ENCODE measurements at places on chromosomes 16 and 17.

DNA sequence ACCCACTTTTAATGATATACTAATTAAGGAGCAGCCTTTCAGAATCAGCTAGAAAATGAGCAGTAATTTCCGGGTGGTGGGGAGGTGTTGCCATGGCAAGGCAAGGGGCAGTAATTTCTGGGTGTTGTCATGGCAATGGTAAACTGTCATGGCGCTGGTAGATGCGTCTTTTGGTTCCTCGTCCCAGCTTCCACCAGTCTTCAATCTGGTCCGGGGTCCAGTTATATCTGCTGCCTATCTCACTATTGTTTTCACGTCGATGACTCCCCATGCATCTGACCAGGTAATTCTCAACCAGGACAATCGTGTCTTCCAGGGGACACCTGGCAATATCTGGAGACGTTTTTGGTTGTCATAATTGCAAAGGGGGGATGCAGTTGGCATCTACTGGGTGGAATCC lies 34.9 kb downstream of the TMEM114 start:
- no peak for DNase-seq

DNA sequence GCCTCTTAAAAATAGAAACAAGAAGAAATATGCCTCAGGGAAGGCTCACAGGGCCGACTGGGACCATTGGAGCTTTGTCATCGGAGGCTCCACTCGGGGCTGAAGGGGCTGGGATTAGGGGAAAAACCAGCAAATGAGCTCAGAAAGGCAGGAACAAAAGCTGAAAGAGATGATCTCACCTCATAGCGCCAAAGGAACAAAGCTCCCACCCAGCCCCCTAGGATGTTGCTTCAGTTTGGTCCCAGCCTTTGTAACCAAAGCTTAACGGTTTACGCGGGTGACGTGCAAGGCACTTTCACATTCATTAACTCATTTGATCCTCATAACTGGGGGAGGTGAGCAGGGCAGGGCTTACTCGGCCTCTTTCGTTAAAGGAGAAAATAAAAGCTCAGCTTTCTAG lies 168.5 kb upstream of the DYNLRB2 start:
- DNase-seq: no peak

- DNase-seq: no peak
Measured at GRCh38 chr16:75351183-75351582, 82.1 kb downstream of the CFDP1 start.

DNA sequence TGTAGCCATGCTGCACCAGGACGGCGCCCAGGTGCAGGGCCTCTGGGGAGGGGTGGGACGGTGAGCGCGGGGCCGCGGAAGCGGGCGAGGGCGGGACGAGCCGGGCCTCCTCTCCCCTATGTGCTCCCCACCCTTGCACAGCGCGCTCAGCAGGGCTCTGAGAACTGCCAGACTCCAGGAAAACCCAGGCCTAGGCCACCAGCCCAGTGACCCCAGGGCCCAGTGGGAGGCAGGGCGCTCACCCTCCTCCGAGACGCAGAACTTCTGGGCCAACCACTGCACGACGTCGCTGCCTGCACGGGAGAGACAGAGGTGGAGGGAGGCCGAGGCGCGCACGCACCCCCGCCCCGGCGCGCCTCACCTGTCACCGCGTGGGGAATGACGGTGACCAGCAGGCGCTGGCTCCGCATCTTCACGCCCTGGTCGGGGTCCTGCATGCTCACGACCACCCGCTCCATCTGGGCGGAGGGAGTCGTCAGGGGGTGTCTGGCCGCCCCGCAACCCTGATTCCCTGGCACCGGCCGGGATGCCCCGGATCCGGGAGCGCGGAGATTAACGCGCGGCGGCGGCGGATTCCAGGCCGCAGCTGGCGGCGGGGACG lies 603 bp downstream of the RGS11 start:
- no peak for DNase-seq

DNA sequence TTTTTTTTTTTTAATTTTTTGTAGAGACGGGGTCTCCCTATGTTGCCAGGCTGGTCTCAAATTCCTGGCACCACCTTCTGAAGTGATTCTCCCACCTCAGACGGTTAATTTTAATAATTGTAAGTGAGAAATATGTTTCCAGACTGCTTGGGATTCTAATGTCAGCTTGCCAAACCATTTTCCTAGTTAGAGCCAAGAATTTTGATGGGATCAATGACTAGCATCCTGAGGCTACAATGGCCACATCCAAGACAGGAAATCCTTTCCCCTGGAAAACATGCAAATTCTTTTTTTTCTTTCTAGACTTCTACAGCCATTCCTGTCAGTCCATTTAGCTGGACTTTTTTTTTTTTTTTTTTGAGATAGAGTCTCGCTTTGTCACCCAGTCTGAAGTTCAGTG lies 32.6 kb downstream of the IGF2BP1 start:
- no peak for DNase-seq

DNA sequence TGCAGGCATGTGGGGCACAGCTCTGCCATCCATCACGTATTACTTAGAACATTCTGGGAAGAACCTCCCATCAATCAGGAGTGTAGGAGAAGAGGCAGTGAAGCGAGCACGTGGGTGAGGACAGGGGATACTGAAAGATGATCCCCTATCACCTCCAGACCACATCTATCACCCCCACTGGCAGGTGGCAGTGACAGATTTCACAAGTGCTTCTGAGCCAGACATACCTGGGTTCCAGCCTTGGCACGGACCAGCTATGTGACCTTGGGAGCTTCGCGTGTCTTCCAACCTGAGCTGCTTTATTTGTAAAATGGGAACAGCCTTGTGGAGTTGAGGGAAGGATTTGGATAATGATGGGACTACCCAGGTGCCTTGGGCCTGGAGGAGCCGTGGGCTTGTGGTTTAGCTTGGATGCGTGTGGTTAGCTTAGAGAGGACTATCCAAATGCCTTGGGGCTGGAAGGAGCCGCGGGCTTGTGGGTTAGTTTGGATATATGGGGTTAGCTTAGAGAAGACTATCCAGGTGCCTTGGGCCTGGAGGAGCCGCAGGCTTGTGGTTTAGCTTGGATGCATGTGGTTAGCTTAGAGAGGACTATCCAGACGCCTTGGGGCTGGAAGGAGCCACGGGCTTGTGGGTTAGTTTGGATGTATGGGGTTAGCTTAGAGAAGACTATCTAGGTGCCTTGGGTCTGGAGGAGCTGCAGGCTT lies 206.4 kb downstream of the ENGASE start:
- DNase-seq: no peak

GRCh38 chr16:55487048-55487803 lies 8.2 kb downstream of the MMP2 start:
- DNase-seq: no peak

GRCh38 chr16:46569231-46569735 lies 51.9 kb downstream of the SHCBP1 start:
- no peak for DNase-seq

DNA sequence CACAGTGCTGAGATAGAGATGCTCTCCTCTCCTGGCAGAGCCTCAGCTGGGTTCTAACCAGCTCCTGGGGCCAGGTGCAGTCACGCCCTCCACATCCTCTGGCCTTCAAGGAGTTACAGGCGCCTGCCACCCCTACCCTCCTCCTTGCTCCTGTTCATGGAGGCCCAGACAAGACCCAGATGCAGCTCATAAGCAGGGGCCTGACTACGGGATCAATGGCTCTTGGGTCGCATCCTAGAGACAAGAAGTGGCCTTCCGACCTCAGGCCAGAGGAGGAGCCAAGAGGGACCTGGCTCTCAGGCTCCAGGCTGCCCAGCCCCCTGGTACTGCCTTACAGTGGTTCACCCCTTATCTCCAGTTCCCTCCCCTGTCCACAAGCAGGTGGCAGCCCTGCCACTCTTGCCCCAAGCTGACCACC lies 23.0 kb downstream of the ARHGAP27 start:
- no peak for DNase-seq

DNA sequence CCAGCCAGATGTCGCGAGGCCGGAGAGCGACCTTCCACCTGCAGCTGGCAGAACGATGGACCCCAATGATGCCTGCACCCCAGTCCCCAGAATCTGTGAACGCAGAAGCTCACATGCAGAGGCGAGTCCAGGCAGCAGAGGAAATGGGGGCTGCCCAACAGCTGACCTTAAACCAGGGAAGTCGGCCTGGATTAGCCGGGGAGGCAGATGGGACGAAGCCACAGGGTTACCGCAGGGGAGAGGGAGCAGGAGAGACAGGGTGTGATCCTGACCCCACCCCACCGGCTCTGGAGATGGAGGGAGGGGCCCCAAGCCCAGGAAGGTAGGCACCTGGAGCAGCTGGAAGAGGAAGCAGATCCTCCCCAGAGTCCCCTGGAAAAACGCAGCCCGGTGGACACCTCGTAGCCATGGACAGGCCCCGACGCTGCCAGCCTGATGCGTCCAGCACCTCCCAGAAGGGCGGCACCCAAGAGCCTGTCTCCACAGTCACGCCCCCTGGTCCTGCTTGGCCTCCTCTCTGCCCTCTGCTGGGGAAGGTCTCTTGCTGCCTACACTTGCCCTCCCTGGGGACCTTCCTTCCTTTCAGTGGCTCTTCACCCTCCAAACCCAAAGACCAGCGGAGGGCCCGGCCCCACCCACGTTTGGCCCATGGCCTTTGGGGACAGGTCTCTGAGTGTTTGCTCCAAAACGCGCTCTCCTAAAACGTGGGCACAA lies 37.3 kb downstream of the PIEZO1 start:
- no peak for DNase-seq

DNA sequence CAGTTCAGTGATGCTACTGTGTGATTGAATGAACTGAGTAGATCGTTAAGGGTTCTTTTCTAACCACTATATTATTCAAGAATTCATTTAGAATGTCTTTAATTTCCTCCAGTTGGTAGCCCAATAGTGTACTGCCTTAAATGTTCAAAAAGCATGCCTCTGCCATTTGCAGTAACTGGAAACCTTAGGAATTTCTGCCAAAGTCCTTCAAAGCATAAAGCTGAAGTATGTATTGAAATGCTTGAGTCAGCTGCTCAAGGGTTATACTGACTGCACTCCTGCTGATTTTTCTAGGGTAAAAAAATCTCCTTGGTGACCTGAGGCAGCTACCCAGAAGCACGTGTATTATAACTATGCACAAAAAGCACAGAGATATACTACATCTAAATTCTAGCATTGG lies 56.5 kb downstream of the SNTB2 start:
- DNase-seq: no peak

DNA sequence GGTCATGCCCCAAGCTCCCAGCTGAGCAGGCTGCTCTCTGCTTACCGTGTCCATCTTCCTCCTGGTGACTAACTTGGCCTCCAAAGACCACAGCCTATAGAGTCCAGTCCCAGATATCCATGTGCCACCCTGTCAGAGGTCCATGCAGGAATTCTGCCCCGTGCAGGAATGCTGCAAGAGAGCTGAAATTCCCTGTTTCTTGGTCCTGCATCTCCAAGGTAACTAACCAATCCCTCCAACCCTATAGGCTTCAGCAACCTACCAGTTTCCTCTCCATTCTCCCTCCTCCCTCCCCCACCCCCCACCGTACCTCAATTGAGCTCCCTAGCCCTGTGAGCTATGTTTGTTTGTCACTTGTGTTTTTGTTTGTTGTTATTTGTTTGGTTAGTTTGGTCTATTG lies 9.6 kb upstream of the MKS1 start:
- no peak for DNase-seq

DNA sequence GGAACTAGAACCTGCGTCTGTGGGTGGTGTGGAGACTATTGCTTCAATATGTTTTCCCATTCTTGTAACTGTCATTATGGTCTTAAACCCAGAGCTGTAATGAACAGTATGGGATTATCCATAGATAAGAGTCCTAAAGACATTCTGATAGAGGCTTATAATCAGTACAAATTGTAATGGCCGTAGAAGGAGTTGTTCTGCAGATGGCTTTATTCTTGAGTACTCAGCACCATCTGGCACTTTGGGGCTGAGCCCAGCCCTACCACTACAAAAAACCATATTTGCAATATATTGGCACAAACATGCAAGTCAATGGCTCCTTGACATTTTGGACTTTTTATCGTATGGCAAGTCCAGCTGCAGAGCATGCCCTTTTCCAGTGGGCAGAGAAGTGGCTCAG lies 150.0 kb downstream of the HS3ST4 start:
- DNase-seq: no peak

All from NCI-H2081 treated with DMSO at 0.1 percent for 48 hours (cell line).